ENCODE measurements at places on chromosomes 1 and 21.

GRCh38 chr1:89767618-89768017, 53.2 kb upstream of the LRRC8D start:
- no peak for DNase-seq

DNA sequence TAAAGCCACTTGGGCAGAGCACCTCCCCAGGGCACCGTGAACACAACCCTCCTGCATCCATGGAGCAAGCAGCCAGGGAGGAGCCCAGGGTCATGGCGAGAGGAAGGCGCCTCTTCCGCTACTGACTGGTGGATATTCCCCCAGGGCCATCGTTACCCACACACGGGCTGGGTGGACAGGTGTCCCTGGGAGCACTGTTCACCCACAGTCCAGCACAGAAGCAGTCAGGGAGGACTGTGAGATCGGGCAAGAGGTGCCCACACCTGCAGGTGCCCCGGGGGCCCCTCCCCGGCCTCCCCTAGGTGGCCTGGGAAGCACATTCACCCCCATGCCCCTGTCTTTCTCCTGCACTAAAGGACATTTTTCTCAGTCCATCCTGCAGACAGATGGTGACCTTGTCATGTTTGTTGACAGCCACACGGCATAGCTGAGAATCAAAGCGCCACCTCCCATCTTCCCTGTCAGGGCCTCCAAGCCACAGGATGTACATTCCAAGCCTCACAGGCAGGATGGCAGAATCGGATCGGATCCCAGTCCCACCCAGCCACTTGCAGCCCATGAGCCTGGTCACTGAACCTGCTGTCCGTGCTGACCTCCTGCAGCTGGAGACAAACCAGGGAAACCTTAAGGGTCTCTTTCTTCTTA, 160.2 kb downstream of the PRDM16 start:
- no peak for DNase-seq

DNA sequence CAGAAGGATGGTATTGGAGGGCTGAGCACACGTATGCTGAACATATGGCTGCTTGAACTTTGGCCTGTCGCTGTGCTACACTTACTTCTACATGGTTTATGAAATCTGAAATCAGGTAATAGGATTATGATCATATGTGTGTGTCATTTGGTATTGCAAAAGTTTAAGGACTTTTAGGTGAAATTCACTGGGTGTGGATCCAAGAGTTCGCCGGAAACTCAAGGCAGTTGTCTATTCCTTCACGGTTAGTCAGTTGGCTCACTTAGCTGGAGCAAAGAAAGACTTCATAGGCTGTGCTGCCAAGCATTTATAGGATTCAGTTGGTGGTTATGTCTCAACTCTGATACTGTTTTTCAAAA, 927 bp downstream of the UAP1 start:
- DNase-seq = peak; percentile 6

- DNase-seq = no peak
Measured at GRCh38 chr1:220455559-220455958, 72.4 kb upstream of the MARK1 start.

GRCh38 chr21:17987382-17988101, 168.4 kb upstream of the C21orf91 start:
- no peak for DNase-seq

- DNase-seq = no peak
Measured at GRCh38 chr1:228836427-228836826, 101.1 kb downstream of the RHOU start.

GRCh38 chr1:165674599-165674998, 23.8 kb downstream of the ALDH9A1 start:
- DNase-seq = no peak

DNA sequence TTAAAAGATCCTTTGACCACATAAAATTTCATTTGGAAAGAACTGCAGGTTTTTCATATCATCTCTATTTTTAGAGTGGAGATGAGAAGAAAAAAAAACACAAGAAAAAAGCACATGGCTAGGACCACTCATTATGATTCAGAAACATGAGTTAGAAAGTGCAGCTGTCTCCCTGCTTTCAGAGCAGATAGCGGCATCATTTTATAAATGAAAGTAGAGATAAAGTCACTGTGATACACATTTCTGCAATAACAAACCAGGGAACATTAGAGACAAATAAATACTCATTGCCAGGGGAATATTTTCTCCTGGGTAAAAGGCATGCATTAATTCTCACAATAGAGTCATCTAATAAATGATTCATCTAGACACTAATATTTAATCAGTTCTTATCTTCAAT, 87.5 kb upstream of the PLPPR4 start:
- no peak for DNase-seq

- no peak for DNase-seq
Measured at GRCh38 chr1:153553830-153554541, 4.9 kb upstream of the S100A3 start.

- peak; percentile 48 for DNase-seq
Measured at GRCh38 chr1:193567937-193568336, 381.5 kb upstream of the B3GALT2 start.

DNA sequence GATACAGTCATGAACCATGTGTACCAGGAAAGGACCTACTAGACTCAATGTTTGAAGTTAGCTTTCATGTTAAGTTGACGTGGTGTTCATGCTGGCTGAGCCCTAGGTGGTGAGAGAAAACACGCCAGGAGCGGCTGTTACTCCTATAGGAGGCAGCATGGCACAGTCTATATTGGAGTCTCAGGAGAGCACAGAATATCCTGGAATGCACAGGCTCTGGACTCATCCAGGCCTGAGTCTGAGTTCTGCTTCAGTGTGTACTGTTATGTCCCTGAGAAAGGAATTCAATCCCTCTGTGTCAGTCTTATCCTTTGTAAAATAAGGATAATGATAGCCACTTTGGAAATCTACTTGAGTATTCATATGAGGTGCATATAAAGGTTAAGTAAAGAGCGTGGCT, 41.2 kb downstream of the DPT start:
- DNase-seq = no peak

- DNase-seq = no peak
Measured at GRCh38 chr1:70385477-70385876, 25.6 kb upstream of the CTH start.

DNA sequence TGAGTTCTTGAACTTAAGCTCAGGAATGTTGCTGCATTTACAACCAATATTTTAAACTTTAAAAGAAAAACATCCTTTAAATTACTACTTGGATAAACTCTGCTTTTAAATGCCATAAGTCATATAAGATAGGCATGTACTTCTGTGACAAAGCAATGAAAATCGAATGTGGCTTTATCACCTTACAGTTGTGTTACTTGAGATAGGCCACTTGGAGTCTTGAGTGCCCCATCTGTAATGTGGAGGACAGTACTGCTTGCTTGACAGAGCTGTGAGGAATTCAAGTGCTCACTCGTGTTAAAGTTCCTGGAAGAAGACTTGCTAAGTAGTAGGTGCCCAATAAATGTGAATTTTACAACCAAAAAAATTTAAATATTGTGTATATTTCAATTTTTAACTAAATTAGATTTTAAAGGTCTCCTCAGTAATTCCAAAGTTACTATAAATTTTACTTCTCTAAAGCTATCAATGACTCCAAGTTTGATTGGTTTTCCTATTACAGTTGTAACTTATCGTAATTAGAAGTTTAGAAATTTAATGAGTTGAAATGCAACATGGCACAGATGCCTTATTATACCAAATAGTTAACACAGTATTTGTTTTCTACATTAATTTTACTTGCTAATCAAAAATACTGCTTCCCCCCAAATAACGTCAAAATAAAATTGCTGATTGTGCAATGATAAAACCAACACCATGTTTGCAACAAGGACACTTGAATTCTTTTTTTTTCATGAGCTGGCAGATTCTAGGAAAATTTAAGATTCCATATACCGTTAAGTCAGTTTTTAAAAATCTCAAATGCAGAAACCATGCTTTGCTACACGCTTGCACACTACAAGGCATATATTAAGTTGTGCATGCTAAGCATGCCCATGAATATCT, 21.8 kb downstream of the PSMB2 start:
- DNase-seq = no peak

DNA sequence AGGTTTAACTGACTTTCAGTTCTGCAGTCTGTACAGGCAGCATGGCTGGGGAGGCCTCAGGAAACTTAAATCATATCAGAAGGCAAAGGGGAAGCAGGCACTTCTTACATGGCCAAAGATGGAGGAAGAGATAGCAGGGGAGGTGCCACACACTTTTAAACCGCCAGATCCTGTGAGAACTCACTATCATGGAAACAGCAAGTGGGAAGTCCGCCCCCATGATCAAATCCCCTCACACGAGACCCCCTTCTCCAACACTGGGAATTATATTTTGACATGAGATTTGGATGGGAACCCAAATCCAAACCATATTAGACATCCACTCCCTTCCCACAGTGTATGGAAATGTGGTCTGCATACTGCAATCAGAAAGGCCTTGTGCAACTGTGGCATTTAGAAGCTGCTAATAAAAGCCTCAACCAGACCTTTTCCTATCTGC, 148.2 kb downstream of the FCRL5 start:
- no peak for DNase-seq

DNA sequence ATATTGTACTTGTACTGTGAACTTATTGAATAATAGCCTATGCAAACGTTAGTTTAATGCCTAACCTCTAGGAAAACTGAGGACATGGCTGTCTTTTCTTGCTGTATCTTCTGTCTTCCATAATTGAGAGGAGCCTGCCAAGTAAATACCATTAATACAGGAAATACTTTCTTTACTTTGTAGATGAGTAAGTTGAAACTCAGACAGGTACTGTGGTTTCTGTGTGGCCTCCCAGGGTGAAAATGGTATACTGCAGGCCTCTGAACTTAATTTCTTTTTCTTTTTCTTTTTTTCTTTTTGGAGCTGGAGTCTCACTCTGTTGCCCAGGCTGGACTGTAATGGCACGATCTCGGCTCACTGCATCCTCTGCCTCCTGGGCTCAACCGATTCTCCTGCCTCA, 208.8 kb upstream of the ADGRL4 start:
- DNase-seq = no peak

DNA sequence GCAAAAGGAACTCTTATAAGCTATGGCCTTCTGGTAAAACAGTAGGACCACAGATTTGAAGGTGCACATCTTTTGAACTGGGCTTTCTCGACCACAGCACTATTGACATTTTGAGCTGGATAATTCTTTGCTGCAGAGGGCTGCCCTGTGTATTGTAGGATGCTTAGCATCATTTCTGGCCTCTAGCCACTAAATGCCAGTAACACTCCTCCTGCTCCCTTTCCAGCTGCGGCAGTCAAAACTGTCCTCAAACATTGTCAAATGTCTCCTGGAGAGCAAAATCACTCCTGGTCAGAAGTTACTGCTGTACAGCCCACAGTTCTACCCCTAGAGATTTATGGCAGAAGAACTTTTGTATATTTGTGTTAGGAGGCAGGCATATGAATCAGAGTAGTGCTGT, 836.7 kb downstream of the PLA2G4A start:
- no peak for DNase-seq

DNA sequence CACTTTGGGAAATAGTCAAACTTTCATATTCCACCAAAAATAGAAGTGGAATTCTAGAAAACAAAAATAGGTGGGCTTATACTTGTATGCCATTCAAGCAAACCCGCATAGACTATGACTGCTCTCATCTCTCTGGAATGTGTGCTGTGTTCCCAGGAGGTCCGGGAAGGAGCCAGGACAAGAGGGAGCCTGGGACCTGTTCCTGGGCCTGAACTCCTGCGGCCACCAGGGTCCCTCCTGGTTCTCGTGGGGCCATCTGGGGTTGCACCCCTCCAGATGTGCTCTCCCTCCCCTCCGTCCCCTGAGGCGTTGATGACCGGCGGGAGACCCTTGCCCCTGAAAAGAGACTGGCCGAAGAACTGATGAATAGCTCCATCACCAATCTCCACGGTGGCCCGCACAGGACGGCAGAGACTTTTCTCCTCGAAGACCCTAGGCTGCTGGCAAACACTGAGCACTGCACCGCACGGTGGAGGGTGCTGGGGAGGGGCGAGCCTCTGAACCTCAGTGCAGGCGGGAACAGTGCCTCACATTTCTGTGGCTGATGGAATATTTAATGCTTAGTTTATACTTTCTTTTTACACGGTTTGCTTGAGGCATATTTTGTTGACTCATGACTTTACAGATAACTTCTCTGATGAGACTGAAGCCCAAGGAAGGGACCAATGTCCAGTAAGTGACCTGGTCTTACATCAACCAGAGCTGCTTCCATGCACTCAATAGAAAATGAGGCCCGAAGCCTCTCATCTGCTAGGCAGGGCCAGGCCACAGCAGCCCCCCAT, 9.6 kb upstream of the ADARB1 start:
- no peak for DNase-seq

- DNase-seq = peak; percentile 93
Measured at GRCh38 chr1:39183503-39184353, 20.8 kb upstream of the MACF1 start.

GRCh38 chr1:101567582-101568189, 330.9 kb downstream of the S1PR1 start:
- DNase-seq = peak; percentile 51

- DNase-seq = no peak
Measured at GRCh38 chr21:33359446-33359845, 34.7 kb downstream of the IFNAR1 start.

DNA sequence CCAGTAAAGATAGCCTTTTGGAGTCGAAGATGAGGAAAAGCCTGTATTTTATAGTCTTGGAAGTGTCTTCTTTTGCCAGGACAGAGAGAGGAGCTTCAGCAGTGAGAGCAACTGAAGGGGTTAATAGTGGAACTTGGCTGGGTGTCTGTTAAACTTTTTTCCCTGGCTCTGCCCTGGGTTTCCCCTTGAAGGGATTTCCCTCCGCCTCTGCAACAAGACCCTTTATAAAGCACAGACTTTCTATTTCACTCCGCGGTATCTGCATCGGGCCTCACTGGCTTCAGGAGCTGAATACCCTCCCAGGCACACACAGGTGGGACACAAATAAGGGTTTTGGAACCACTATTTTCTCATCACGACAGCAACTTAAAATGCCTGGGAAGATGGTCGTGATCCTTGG, at the start of gene VCAM1:
VCAM1 (plus strand) TSS at position 253 of the 400 bp plus-strand sequence; CDS start at position 372, 119 bp downstream.
- DNase-seq = no peak

DNA sequence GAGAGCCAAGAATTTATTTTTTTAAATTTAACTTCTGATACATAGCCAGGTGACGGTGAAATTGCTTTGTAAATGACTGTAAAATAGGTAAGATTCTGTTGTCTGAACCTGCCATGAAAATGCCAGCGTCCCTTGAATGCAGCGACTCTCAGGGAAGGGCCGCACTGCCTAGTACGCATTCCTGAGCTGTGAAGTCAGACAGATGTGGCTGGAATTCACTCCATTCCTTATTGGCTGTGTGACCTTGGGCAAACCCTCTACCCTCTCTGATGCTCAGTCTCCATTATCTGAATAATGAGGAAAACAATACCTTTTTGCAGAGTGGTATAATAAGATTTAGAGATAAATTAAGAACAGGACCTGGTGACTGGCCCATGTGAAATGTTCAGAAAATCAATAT, 167.1 kb upstream of the DAB1 start:
- DNase-seq = no peak

Measured in activated CD4-positive, alpha-beta T cell treated with anti-CD3 and anti-CD28 coated beads, Interleukin-10, Interleukin-2, amounts not matched to agents 100 ng/mL and 50 ng/mL, durations not matched to agents 16 hours and 8 hours (primary cell).